ENCODE measurements at places on chromosomes 1 and 21.

DNA sequence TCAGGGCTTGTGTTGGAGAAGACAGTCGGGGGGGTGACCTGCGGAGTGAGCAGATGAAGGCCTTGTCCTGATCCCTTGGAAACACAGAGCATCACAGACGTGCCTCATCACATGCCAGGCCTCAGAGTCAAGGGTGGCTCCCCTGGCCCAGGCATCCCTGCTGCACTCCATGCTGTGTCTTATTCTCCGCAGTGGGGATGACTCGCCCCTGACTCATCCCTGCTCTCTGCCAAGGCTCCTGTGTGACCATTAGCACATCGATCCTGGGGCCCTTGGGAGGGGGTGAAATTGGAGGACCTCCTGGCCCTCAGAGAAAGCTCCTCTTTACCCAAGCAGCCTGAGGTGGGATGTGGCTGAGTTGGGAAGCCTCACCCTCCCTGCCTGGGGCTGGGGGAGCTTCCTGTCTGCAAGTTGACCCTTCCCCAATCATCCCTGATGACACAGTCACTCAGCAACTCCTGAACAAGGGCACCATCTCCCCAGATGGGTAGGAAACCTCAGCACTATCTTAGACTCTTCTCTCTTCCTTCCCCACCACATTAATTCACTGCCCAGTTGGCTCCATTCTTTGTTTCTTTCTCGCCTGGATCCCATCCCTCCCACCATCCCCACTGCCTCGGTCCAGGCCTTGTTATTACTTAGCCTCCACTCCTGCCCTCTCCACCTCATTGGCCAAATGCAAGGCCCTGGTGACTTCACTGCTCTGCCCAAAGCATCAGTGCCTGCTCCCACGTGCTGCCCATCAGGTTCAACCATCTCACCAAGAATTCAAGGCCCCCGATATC is 74.6 kb downstream of the CAMK2N1 start:
- DNase-seq: no peak

- DNase-seq: no peak
Observed at GRCh38 chr1:27931759-27932158, 3.0 kb upstream of the SMPDL3B start.

GRCh38 chr1:166730299-166730888 is 108.9 kb upstream of the POGK start:
- DNase-seq: no peak

DNA sequence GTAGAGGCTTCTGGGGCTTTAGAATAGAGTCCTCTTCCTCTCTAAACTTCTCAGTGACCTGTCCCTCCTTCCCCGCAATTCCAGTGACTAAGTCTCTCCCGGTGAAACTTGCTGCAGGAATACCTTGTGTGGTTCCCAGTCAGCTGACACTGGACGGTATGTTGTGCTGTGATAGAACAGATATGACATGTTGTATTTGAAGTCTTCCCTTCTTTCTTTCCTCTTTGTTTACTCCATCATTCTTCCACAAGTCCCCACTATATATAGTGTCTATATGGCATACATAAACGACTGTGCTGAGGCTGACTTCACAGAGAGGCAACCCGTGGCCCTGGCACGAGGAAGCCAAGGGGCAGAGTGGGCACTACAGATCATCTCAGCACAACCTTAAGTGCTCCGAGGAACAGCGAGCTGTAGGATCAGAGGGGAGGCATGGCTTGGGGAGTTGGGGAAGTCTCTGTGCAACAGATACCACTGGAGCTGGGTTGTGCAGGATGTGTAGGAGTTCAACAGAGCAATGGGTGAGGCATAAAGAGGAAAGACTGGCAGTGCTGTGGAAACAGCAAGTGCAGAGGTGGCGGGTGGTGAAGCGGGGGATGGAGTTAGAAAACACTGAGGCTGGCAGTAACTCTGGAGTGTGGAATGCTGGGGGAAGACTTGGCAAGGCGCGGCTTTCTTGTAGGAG is 237.8 kb downstream of the TRABD2B start:
- no peak for DNase-seq

DNA sequence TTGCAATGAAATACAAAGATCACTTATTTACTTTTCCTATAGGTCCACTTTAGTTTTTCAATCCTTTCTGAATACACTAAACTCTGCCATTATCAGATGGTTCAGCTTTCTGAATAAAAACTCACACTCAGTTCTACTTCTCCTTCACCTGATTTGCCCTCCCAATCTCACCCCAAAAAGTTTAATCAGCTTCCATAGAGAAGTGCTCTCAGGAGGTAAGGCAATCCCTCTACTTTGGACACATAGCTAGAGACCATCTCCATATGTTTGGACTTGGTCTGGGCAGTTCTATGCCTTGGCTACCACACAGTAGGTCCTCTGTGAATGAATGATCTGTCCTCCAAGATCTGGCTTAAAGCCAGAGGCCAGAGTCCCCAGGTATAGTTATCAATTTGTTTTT is 40.9 kb downstream of the PTPN14 start:
- DNase-seq: no peak

- DNase-seq: no peak
Observed at GRCh38 chr1:204036882-204037655, 35.8 kb upstream of the SOX13 start.

DNA sequence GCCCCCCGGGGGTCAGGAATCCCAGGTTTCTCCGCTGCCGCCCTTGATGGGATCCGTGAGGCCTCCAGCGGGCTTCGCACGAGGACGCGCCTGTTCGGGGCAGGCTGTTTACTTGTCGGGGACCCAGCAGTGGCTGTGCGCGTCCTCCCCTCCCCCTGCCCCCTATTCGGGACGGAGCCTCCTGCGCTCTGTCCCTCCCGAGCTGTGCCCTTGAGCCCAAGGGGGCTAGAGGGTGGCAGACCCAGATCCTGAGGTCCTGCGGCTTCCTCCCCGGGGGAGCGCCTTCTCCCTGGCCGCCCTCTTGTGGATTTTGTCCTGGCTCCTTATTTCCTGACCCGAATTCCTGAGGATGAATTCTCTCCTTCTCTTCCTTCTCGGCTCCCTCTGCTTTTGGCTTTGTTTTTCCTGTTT is 38.4 kb downstream of the PIK3CD start:
- DNase-seq: peak; percentile 52

GRCh38 chr1:93196591-93196990 is 16.1 kb downstream of the CCDC18 start:
- no peak for DNase-seq

- no peak for DNase-seq
Observed at GRCh38 chr21:45588871-45589491, 46.7 kb upstream of the SLC19A1 start.

- DNase-seq: no peak
Observed at GRCh38 chr1:9153152-9153551, 24.2 kb upstream of the GPR157 start.

- no peak for DNase-seq
Observed at GRCh38 chr1:14297356-14297755, 301.1 kb upstream of the KAZN start.

GRCh38 chr1:19577036-19577435 is 67.1 kb upstream of the NBL1 start:
- no peak for DNase-seq

DNA sequence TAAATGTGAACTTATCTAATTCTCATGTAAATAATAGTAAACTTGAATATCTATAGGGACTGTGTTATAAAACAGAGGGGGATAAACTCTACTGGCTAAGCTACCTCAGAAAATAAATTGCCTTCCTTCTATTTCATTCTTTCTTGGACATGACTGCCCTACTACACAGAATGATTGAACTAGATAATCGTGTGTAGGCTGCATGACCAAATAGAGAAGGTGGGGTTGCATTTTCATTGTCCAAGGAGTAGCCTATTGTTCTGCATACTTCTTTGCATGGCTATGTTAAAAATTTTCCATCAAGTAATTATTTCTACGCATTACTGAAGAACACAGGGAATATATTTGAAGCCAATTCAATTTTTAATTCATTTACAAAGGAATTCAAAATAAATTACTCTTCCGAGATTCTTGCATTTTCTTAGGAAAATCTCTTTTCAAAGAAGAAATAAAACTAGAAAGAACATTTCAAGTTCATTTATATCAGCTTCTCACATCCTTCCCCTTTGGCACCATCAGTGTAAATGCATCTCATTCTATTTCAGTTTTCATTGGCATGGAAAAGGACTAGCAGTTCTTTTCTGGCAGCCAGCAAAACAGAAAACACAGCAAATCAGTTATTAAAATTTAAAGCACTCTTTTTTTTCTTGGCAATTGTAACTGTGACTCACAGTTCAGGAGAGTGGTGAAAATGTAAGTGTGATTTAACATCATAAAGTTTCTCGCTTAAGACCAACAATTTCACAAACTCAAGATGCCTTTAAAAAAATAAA is 714.7 kb downstream of the NCAM2 start:
- peak; percentile 29 for DNase-seq

DNA sequence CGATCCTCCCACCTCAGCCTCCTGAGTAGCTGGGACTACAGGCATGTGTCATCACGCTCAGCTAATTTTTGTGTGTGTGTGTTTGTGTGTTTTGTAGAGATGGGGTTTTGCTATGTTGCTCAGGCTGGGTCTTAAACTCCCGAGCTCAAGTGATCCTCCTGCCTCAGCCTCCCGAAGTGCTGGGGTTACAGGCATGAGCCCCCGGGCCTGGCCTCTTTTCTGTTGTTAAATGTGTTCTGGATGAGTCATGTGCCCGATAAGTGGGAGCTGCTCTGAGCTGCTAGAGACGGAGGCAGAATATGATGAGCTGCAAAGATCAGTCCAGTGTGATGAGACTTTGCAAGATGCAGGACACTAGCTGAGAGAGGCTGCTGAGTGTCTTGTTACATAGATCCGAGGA is 75.5 kb downstream of the VPS13D start:
- no peak for DNase-seq

DNA sequence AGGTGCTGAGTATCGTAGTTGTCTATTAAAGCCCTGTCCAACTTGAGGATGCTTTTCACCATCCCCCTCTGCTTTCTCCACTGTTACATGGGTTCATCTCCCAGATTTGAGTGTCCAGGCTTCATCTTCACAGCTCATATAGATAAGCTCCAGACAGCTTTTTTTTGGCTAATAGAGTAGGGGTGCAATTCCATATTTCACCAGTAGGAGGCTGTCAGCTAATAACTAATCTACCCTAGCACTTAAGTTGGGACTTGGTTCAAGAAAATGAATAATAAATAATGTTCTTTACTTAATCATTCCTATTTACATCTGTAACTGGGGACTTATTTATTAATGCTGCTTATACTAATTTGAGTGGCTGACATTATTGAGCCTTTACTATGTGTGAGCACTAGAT is 124.5 kb downstream of the IGSF21 start:
- DNase-seq: no peak

DNA sequence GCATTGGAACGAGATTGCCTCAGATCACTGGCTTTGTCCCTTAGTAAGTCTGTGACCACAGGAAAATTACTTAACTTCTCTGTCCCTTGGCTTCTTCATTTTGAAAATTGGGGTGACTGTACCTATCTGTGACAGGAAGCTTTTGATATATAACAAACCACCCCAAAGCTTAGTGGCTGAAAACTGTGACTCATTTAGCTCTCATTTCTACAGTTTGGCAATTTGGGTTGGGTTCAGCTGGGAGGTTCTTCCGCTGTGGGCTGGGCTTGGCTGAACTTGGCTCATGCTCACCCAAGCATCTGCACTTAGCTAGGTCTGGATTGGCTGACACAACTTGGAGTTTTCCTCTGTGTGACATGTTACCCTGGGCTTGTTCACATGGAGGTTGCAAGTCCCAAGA is 14.0 kb downstream of the C1orf94 start:
- no peak for DNase-seq

- no peak for DNase-seq
Observed at GRCh38 chr21:31945546-31945945, 72.7 kb downstream of the HUNK start.

- no peak for DNase-seq
Observed at GRCh38 chr21:25370311-25370744, 237.0 kb downstream of the MRPL39 start.

- no peak for DNase-seq
Observed at GRCh38 chr1:94721240-94721639, 98.9 kb upstream of the SLC44A3 start.

- DNase-seq: no peak
Observed at GRCh38 chr1:31502926-31503511, 73.3 kb upstream of the TINAGL1 start.

GRCh38 chr1:214550857-214551435 is 456 bp downstream of the PTPN14 start:
- DNase-seq: peak; percentile 76

- no peak for DNase-seq
Observed at GRCh38 chr1:153976819-153977249, 640 bp downstream of the JTB start.

- DNase-seq: no peak
Observed at GRCh38 chr1:116460261-116460660, 87.2 kb downstream of the ATP1A1 start.

DNA sequence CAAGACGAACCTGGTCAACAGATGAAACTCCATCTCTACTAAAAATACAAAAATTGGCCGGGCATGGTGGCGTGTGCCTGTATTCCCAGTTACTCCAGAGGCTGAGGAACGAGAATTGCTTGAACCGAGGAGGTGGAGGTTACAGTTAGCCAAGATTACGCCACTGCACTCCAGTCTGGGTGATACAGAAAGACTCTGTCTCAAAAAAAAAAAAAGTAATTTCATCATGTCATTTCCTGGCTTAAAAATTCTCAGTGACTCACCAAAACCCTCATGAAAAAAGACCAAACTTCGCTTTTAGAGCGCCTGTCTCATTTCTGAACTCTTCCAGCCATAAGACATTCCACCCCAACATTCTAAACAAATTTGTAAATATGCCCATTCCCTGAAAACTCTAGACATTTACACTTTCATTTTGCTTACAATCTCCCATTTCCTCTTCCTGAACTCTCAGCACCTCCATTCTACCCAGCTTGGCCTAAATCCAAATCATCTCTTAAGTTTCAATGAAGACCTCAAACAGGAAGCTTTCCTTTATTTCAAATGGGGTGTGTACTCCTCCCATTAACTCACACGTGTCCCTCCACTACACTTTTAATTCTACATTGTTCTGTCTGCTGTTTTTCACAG is 50.5 kb upstream of the PRRC2C start:
- DNase-seq: no peak

- no peak for DNase-seq
Observed at GRCh38 chr1:175737451-175737850, 5.9 kb downstream of the TNR start.

DNA sequence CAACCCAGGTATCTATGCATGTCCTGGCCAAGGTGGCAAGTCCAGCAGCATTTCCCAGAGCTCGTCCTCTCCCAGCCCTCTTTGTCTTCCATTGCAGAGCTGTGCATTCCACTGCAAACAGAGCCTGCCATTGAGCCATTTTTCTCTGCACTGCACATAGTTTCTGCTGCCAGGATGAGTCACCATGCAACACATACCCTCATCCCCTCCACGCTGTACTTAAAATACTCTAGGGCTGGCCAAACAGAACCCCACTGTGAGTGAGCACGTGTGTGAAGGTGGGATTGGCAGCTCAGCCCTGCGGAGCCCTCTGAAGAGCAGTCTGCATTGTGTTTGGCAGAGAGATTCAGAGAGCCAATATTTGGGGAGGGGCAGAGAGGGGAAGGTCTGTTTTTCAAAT is 3.9 kb upstream of the ATP1B1 start:
- DNase-seq: no peak

- no peak for DNase-seq
Observed at GRCh38 chr1:94859174-94859573, 39.0 kb downstream of the SLC44A3 start.

Measured in HAP-1 (cell line).